Thyroid gland (tissue), 4 donors: ENCODE measurements at places on chromosomes 3 and 15. TPM values are rescaled to one million over a fixed set of nuclear protein-coding genes. Genes with fewer than 3 reads are reported as not detected.

DNA sequence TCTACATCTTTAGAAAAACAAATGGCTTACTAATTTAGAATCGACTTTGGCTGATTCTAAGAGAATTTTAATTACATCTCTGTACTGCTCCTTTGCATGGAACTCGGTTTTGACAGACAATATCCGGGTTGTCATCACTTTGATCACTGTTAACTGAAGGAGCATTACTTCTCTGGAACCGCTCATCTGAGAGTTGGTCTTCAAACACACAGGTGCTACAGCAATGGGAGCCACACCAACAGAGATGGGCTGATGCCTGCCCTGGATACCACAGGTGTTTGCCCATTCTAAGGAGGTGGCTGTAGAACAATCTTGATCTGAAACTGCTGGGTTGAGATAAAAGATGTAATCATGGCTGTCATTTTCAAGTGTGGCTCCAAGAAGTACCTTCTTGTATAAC lies 21.6 kb downstream of the LINS1 start:
- no peak for DNase-seq

DNA sequence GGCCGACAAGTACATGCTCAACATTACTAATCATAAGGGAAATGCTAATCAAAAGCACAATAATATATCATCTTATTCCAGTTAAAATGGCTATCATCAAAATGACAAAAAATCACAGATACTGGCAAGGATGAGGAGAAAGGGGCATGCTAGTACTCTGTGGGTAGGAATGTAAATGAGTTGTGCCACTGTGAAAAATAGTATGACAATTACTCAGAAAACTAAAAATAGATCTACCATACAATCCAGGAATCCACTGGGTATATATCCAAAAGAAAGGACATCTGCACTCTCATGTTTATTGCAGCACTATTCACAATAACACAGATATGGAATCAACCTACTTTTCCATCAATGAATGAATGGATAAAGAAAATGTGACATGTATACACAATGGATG lies 1256.5 kb downstream of the SI start:
- DNase-seq = no peak

DNA sequence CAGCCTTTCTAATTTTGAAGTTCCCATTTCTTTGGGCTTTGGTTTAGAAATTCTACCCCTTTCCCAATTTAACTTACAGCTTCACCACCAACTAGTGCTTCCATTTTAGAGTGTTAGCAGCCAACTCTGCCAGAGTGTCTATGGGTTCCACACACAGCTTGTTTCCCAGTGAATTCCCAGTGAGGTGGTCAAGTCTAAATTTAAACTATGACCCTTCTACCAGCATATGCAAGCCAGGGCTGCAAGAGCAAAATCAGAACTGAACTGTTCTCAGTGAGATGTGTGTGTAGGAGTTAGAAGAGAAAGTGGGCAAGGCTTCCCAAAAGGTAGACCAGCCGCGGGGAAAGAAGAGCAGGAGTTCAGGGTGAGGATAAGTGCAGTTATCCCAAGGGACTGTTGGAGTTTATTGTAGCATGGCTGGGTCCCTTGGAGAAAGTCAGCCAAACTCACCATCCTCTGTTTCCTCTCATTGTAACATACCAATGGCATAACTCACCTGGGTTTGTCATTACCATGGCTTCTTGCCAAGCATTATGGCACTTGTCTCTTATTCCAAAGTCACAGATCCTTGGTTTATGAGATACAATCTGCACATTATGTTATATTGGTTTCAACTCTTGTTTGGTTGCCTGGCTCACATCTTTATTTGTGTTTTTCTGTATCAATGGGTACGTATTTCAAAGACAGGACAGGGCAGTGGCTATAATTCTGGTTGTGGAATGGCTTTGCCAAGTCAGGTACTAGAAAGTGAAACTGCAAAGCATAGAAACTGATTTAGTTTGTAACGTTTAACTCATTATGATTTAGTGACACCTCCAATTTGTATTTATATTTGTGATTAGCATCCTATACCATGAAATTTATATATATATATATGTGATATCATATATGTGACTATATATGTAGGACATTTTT lies 130.2 kb upstream of the UMPS start:
- DNase-seq = no peak

GRCh38 chr15:70879401-70879800 lies 12.8 kb downstream of the THAP10 start:
- DNase-seq = no peak

- DNase-seq = no peak
Observed at GRCh38 chr3:17733215-17733614, 9.2 kb downstream of the TBC1D5 start.

Gene PRR23C
- not detected for total RNA-seq
